Stimulated activated CD8-positive, alpha-beta memory T cell treated with anti-CD3 and anti-CD28 coated beads, Interleukin-7, amount 100 ng/mL, for 48 hours (primary cell): ENCODE measurements at places on chromosomes 7 and 10.

DNA sequence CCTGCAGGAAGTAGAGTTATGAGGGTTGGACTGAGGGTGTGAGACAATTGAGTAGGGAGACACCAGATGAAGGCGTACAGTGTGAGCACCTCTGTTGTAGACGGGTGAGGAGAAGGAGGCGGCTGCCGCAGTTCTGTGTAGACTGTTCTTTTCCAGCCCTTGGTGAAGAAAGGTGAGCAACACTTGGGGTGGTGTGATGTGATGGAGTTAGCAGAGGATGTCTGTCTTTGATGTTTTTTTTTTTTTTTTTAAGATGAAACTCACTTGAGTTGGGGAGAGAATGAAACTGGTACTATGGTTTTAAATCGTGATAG, 42.8 kb upstream of the RNF216 start:
- peak; percentile 38 for DNase-seq

- no peak for DNase-seq
These were observed 440.4 kb downstream of the PLXNA4 start for GRCh38 chr7:132135746-132136385.

DNA sequence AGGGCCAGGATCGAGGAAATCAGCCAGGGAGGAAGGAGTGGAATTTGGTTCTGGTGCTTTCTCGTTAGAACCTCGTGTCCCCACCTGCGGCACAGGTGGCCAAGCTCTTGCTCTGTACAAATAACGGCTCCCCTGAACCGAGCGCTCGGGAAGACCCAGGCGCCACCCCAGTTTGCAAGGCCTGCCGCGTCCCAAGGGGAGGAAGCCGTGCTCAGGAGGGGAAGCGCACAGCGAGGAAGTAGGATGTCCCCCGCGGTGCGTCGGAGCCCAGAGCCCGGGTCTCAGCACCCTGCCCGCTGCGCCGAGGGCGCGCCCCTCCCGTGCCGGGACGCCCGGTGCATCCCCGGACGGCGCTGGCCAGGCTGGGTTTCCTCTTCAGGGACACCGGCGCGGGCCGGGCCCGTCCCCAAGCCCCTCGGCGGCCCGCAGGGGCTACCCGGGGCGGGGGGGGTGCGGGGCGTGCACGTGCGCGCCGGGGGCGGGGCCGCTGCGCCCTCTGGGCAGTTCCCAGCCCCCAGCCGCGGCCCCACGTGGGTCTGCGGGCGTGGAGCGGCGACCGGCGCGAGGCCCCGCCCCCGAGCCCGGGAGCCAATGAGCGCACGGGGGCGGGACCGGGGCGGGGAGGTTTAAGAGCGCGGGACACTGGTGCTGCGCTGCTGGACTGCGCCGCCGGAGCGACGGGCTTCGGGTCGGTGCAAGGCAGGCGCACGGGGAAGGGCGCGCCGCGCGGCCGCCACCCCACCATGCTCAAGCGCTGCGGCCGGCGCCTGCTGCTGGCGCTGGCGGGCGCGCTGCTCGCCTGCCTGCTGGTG, at the start of gene LFNG:
LFNG (plus strand) TSS at position 656 of the 812 bp plus-strand sequence; CDS start at position 744, 88 bp downstream.
- DNase-seq: peak; percentile 80

- DNase-seq: no peak
These were observed 76.8 kb downstream of the ADK start for GRCh38 chr10:74227697-74228424.

GRCh38 chr7:137235434-137235833, 108.1 kb downstream of the PTN start:
- DNase-seq: no peak
